ENCODE measurements at places on chromosomes 6 and 20.

DNA sequence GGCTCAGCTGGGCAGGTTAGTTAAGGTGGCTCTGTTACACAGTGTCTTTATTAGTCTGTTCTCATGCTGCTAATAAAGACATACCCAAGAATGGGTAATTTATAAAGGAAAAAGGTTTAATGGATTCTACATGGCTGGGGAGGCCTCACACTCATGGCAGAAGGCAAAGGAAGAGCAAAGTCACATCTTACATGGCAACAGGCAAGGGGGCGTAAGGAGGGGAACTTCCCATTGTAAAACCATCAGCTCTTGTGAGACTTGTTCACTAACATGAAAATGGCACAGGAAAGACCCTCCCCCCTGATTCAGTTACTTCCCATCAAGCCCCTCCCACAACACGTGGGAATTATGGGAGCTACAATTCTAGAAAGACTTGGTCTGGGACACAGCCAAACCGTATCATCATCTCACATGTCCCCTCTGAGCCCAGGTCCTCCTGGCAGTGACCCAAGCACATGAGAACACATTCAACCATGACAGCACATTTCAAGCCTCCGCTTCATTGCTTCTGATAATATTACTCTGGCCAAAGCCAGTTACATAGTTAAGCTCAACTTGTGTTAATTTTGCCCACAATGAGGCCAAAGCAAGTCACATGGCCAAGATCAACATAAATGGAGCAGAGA lies 383.9 kb downstream of the PLCB1 start:
- DNase-seq = no peak

- DNase-seq = no peak
Measured at GRCh38 chr6:25006565-25007001, 70.8 kb upstream of the RIPOR2 start.

- no peak for DNase-seq
Measured at GRCh38 chr20:53866794-53867740, 203.3 kb downstream of the BCAS1 start.

DNA sequence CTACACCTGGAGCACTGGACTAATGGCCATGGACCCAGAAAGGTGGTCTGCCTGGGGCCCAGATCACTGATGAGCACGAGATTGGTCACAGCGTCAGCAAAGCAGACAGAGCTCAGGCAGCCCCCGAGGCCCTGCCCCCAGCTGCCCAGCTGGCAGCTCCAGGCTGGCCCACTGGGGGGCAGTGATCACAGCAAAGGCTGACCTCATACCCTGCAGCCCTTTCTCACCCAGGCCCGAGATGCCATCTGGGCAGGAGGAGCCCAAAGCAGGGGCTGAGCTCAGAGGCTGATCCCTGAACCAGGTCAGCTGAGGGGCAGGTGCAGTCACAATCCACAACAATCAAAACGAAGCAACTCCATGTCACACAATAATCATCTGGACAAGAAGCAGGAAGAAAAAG lies 4.1 kb downstream of the MAP1LC3A start:
- peak; percentile 78 for DNase-seq

DNA sequence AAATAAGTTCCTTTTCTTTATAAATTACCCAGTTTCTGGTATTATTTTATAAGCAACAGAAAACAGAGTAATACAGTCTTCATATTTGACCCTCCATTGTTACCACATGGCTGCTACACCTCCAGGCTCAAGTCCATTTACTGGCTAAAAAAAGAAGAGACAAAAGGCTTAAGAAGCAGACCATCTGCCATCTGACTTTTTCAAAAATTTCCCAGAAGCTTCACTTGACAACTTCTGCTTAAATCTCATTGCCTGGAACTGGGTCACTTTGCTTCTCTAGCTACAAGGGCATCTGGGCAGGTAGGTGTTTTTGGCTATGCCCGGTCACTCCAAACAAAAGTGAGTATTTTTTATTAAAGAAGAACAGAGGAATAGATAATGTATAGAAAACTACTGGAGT lies 118.0 kb downstream of the GRM1 start:
- DNase-seq = no peak

DNA sequence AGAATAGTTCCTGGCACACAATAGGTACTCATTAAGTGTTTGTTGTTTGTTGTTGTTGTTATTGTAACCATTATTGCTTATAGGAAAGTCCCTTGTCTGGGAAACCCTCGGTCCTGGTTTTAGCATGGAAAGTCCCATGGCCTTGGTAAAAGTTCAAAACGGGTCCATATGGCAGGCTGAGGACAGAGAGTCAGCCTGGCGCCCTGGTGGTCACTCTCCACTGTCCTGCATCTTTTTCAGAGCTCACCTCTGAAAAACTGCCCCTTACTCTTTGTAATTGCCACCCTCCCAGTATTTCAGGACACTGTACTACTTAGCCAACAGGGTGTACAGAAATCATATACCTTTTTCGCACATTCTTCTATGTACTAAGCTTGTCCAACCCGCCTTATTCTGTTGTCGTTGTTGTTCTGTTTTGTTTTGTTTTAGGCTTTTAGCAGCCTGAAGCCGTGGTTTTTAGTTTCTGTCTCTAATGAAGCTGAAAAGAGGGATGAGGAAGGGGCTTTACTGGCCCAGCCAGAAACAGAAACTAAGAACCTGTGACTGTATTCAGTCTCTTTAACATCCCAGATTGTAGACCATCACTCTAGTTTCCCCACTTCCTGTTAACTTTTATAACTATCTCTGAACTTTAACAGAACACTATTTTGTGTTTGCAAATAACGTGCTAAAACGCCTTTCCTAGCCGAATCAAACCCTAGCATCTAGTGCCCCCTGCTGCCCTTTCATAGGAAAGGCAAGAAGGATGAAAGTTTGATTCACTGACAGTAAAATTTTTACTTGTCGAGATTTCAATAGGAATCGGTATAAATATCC lies 7.6 kb upstream of the TMEM14A start:
- peak; percentile 69 for DNase-seq

DNA sequence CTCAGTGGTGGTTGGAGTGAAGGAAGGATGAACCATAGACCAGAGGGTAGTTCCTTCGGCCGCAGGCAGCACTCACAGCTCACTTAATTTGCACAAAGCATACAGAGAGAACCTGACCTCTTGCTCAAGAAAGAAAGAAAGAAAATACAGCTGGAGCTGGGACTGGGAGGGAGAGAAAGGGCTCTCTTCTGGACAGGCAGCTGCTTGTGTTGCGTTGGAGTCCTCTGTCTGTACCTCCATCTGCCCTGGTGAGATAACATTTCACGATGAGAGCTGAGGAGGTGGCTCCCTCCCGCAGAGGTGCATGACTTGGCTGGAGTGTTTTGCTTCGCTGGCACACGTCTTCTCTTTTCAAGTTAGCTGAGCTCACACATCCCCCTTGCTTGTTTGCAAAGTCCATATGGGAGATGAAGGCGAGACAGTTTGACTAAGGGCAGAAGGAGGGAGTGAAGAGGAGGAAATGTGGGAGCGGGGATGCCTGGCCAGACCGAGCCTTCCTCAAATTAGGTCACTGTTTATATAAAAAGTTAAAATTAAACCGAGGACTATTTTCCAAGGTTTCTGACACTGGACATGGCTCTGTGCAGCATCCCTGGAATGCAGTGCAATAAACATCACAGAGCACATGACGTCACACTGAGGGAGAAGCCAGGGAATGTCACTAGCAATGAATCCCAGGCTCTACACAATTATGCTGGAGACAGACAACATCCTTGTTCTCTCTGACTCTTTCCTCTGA lies 359.4 kb downstream of the CD83 start:
- DNase-seq = no peak

GRCh38 chr6:27161946-27162603 lies 85.4 kb upstream of the PRSS16 start:
- DNase-seq = peak; percentile 34

DNA sequence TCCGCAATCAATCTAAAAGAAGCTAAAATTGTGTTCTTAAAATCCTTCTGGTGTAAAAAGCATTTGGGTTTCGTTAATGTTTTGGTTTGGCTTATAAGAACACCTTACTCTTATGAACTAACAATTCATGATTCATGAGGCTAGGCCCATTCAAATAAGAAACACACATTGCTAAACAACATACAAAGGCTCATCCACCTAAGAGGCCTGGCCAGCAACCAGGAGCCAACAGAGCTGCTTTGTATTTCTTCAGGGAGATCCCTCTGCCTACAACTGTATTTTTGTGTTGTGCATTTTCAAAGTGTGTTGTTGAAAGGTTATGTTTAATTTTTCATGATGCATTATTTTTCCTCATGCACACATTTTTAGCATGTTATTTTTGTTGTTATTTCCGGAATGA lies 98.6 kb downstream of the PTPRK start:
- no peak for DNase-seq

GRCh38 chr20:58839991-58840747 lies 10.5 kb downstream of the GNAS-AS1 start:
- no peak for DNase-seq

DNA sequence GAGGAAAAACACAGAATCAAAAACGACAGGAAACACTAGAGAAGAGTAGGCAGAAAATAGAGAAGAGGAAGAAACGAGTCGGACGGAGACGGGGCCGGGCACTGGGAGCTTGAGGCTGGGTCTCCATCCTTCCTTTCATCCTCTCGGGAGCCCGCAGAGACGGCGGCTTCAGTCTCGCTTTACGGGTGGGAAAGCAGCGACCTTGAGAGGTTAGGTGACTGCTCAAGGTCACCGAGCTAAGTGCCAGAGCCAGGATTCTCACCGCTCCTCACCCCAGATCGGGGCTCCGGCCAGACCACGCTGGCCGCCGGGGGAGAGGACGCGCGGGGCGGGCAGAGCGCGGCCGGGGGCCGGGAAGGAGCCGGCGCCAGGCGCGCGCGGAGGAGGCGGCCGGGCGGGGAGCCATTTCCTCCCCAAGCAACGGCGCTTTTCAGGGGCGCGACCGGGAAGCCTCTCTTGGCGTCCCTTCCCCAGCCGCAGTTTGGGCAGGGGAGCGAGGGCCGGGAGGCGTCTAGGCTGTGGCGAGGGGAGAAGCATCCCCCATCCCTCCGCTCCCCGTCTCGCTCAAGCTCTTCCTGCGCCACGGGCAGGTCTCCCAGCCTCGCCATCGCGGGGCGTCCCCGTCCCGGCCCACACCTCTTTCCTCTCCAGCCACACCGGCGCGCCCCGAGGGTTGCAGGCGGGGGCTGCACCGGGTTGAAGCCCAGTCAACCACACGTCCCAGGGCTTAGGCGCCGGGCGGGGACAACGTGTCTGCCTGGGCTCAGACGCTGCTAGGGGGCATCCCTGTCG lies 24.1 kb upstream of the MAP3K7 start:
- peak; percentile 59 for DNase-seq

- DNase-seq = no peak
Measured at GRCh38 chr6:168554472-168554871, 113.5 kb downstream of the SMOC2 start.

DNA sequence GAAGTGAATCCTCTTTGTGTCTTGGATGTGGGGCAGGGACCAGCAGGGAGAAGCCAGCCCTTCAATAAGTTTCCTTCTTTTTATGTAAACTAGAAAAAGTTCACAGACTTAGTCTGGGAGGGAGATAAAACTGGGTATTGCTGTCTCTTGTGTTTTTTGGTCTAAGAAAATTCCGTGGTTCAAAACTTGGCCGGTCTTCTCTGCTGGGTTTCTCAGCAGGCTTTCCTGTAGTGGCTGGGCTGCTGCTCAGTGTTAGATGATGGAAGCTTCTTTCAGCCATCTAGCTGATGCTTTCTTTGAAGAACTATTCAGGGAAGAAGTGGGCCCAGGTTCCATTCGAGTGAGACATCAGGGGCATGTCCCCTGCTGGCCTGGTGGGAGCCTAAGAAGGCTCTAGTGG lies 70.7 kb upstream of the SCP2D1 start:
- DNase-seq = no peak

DNA sequence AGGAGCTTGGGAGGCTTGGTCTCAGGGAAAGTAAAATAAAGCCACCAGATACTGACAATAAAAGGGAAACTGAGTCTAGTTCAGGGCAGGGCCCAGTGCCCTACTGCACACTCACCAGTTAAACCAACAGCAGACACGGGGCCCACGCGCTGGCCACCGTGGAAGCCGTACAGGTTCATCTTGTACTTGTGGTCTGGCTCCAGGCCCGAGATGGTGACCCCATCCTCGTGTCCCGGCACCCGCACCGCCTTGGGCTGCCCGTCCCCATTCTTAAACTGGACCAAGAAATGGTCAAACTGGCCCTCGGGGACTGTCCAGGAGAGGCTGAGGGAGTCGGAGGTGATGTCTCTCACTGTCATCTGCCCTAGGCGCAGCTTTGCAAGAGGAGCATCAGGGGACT lies 26.5 kb downstream of the CYP21A2 start:
- no peak for DNase-seq

GRCh38 chr6:149831308-149831820 lies 32.8 kb downstream of the LRP11 start:
- DNase-seq = no peak

DNA sequence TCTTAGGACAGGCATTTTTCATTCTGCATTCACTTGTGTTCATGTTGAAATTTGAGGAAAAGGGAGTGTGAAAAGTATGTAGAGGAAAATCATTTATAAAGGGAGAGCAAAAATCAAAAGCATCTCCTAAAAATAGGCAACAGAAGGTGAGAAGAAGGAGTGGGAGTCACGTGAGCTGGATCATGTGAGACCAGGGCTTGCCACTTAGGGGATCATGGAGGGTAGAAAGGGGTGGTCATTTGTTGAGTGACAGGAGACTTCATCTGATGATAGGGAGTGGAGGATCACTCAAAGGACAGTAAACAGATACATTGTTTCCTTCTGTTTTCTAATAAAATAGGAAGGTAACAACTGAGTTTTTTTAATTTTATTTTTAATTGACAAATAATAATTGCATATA lies 17.1 kb downstream of the RBM24 start:
- DNase-seq = no peak

GRCh38 chr20:62661647-62662046 lies 19.3 kb downstream of the SLCO4A1 start:
- no peak for DNase-seq

DNA sequence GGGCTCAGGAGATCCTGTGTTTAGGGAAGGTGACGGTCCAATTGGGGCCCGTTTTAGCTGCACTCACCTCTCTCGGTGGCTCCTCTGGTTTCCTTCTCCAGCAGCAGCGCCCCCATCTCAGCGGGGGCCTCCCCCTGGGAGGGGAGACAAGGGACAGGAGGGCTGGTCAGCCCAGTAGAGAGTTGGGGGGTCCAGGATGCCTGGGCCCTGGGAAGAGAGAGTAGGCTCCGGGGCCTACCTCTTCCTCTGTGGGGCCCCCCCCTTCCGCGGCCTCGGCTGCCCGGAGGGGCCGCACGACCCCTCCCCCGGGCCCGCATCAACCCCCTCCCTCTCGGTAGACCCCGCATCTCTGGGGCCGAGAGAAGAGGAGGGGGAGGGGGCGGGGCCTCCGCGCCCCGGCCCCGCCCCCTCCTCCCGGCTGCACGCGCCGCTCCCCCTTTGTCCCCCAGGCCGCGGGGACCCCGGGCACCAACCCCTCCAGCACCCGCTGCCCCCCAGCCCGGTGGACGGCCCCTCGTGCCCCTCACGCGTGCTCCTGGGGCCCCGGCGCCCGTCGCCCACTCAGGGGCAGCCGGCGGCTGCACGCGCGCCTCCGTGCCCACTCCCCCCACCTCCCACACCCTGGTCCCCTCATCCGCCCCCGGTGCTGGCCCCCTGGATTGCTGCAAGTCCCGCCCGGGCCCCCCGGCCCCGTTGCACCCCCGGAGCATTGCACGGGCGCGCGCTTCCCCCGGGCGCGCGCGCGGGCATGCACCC lies 464 bp downstream of the EHMT2 start:
- peak; percentile 90 for DNase-seq
